SHP77 treated with DMSO at 0.1 percent for 48 hours (cell line): ENCODE measurements at places on chromosomes 6 and 20.

DNA sequence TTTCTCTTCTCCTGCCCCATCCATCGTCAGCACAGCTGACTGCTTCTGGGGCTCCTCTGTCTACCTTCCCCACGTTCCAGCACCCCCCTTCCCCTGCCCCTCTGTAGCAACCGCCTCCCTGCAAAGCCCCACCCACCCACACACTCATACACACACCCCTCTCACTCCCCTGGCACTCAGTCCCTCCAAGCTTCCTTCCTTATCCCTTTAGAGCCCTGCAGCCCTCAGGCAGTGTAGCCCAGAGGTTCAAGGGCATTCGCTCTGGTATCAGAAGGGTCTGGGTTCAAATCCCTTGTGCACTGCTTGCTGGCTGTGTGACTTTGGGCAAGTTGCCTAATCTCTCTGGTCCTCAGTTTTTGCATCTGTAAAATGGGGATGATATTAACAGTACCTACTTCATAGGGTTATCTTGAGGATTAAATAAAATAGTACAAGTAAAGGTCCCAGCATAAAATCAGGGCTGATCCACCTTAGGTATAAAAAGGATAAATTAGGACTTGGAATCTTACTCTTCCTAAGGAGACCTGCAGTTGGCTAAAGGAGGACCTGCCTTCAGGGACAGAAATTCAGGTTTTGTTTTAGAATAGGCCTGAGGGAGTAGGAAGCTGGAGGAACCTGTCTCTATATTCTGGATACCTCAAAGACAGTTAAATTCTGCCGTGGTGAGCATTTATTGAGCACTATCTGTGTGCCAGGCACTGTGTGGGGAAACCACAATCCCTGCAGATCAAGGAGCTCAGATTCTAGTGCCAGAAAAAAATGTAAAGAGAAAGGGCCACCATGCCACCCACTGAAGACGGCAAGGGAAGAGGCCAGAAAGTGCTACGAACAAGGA lies 94.1 kb downstream of the SNX5 start:
- DNase-seq, result no peak

DNA sequence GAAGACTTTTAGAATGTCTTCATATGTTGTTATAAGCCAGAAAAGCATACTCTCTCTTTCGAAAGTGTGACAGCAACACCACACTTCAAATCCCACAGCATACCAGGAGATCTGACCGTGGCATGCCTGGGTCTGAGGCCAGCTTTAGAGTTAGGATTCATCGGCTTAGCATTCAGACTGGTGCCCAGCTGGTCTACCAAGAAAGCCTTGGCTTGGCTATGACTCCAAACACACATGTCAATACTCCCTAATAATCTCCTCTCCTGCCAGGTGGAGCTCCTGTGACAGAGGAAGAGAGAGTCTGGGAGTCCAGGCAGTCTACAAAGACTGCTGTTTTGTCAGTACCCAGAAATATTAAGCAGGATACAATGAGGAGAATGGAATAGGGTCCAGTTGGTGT lies 77.1 kb upstream of the MAN1A1 start:
- no peak for DNase-seq

GRCh38 chr6:81806793-81807565 lies 54.5 kb upstream of the TENT5A start:
- peak; percentile 85 for DNase-seq

GRCh38 chr6:11194356-11195218 lies 37.9 kb downstream of the NEDD9 start:
- no peak for DNase-seq

DNA sequence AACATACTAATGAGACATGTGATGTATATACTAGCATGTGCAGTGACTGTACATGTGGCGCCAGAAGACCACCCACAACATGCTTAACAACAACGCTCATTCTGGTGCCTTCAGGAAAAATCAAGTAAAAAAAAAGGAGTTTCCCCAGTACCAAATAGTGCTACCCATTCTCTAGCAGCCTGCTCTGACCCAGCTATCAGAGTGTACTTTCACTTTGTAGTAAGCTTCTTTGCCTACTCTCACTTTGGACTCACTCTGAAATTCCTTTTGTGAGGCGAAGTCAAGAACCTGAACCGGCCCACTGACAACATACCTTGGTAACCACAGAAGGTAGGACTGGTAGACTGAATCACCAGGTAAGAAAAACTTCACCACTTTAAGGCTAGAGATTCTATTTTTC lies 1100.0 kb downstream of the GRIK2 start:
- no peak for DNase-seq
